GM23248 (cell line): ENCODE measurements at places on chromosomes 5 and 9. TPM values are rescaled to one million over a fixed set of nuclear protein-coding genes. Genes with fewer than 3 reads are reported as not detected.
A peak's percentile ranks its signal among the peaks of the same experiment; 100 is the strongest.

NRARP gene
- total RNA-seq, result 0.32 TPM in 1 of 2 replicates, not detected in the other

PLGRKT gene
- total RNA-seq, result 12.9 and 28.3 TPM in 2 replicates

TAF1L gene
- not detected in 2 replicates for total RNA-seq

BASP1 gene
- 121 and 124 TPM in 2 replicates for total RNA-seq

C5orf24 gene
- 41.2 and 41.4 TPM in 2 replicates for total RNA-seq

SPINK6 gene
- total RNA-seq, result not detected in 2 replicates

C1QTNF2 gene
- total RNA-seq, result 0.22 TPM in 1 of 2 replicates, not detected in the other

DNAH5 gene
- total RNA-seq, result 0.13 and 1.4 TPM in 2 replicates

ANKDD1B gene
- total RNA-seq, result 1.9 TPM in 1 of 2 replicates, not detected in the other

PCDHB10 gene
- total RNA-seq, result 1.3 and 2.9 TPM in 2 replicates

TSSK1B gene
- not detected in 2 replicates for total RNA-seq

PCDH12 gene
- 0.13 TPM in 1 of 2 replicates, not detected in the other for total RNA-seq

DOCK8 gene
- total RNA-seq, result not detected in 2 replicates

TPM2 gene
- 1,596 and 1,625 TPM in 2 replicates for total RNA-seq

- DNase-seq, result peak; percentile 88
Observed at GRCh38 chr9:33129886-33130881, 37.0 kb downstream of the B4GALT1 start.

- peak; percentile 73 for DNase-seq
Observed at GRCh38 chr5:963673-964531, 44.7 kb upstream of the NKD2 start.

DNA sequence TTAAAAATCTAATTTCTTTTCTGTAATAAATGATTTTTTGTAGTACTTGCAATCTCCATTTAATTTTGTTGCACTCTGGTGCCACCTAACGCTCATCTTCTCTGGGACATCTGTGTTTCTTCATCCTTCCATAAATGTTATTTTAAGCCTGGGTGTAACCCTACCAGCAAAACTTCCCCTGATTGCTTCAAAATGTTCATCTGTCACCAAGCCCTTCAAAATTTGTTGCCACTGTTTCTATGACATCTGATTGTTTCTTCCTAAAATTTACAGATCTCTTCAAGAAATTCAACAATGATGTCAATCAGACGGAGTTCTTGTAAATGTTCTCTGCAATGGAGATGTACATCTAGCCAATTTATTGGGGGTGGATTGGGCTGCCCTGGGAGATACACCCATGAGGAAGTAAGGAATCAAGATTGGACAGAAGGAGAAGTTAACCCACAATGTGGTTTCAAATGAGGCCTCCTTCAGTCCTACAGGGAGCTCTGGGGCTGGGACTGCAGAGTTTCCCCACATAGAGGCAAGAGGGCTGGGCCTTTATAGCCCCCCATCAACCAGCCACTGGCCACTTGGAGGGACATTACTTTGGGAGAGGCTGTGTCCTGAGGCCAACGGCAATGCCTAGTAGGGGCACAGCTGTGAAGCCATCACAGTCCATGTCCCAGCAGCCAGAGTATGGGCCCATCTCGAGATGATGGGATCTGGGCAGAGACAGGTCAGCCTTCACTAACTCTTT lies 23.3 kb downstream of the MCTP1 start:
- peak; percentile 58 for DNase-seq

DNA sequence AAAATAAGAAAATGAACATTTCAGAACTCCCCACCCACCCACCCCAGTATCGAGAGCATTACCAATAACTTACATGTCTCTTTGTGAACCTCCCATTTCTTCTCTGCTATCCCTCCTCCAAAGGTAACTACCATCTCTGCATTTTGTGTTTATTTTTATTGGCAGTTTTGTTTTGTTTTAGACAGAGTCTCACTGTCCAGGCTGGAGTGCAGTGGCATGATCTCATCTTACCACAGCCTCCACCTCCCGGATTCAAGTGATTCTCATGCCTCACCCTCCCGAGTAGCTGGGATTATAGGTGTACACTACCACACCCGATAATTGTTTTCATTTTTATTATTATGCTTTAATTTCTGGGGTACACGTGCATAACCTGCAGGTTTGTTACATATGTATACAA lies 21.7 kb upstream of the GLIS3 start:
- no peak for DNase-seq

DNA sequence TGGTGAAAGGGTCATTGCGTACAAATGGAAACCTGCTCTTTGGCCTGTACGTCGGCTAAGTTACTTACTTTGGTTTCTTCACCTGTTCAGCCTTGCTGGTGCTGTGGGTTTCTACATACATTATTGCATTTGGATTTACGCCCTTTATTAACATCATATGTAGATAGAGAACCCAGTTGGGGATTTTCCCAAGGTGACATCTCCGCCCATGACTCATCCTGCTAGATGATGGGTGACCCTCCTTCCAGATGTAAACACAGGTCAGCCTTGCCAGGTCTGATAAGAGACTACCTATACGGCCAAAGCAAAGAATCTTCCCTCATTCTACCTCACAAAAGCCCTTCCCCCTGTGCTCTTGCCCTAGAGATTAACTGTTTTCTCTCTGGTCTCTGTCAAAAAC lies 360.9 kb downstream of the KDM4C start:
- DNase-seq, result no peak

DNA sequence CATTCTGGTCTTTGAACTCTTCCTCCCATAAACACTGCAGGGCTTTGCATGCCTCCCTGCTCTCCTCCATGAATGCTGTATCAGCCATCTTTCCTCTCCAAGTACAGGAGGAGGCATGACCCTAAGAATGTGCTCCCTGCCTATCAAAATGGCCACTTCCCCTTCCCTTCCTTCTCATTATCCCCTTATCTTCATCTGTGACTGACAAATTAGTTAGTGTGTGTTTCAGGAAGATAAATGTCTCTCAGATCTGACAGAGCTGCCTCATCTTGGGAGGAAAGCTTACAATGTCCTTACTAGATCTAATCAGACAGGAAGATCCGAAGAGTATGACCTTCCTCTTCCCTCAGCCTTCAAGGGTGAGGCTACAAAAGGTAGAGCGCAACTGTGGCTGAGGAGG lies 46.2 kb downstream of the TLR4 start:
- no peak for DNase-seq

- DNase-seq, result no peak
Observed at GRCh38 chr5:4627131-4627530, 513.0 kb upstream of the ADAMTS16 start.

- no peak for DNase-seq
Observed at GRCh38 chr5:5285906-5286305, 136.6 kb upstream of the ICE1 start.

- no peak for DNase-seq
Observed at GRCh38 chr9:137455359-137455991, 3.7 kb downstream of the NSMF start.

- no peak for DNase-seq
Observed at GRCh38 chr9:17571825-17572224, 7.0 kb upstream of the SH3GL2 start.

DNA sequence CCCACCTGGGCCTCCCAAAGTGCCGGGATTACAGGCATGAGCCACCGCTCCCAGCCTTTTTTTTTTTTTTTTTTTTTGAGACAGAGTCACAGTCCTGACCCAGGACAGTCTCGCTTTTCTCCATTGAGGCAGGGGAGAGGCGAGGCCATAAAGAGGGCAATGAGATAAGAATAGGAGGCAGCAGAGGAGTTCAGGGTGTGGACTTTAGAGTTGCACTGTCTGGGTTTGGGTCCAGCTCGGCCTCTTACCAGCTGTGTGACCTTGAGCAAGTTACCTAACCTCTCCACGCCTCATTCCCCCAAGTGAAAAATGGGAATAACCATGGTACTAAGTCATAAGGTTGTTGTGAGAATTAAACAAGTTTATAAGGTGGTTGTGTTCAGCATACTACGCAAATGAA lies 24.6 kb upstream of the ANKH start:
- DNase-seq, result no peak

DNA sequence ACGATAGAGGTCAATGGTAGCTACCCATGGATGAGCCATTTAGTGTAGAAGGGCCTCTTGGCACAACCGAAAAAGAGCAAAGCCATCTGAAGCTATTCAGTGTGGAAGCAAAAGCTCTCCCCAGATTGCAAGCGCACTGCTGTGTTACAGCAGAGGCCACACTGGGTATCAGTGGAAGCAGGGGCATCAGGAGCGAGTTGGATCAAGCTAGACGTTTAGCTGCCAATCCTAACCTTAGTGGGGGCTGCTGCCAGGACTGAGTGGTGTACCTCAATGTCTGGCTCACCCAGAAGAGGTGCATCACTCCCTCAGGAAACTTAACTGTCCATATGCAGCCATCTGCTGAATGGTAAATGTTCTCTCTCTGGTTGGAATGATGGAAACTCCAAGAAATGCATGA lies 44.5 kb downstream of the RAPGEF1 start:
- no peak for DNase-seq

- DNase-seq, result no peak
Observed at GRCh38 chr5:122775550-122776542, 966 bp downstream of the SNX2 start.

DNA sequence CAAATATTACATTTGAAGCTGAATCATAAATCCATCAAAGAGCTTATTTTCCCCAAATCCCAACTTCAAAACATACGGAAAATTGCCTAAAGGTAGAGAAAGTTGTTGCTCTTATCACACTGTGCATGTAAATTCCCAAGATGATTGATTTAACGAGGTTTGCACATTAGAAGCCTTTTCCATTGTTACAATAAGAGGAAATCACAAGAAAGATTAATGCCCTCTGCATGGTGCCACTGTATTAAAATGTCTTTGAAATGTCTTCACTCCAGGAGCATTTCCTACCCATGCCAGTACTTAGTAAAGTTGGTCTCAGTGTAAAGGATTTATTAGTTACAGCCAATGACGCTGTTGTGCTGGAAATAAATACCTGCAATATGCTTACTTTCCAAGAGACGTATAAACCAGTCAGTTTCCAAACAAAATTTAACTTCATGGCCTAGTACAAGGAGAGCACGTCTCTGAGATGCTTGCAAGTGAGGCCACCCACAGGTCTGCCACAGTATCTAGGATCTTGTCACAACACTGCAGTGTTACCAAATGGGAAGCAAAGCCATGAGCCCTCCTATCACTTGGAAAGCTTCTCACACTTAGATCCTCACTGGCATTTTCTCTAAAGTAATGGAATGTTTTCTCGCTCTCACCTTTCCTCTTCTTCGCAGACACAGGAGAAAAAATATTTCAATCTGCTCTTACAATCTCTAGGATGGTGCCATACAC lies 112.4 kb downstream of the CETN3 start:
- no peak for DNase-seq

- DNase-seq, result peak; percentile 53
Observed at GRCh38 chr9:6413365-6414246, 607 bp downstream of the UHRF2 start.

GRCh38 chr5:95822043-95822541 lies 434 bp downstream of the GLRX start:
- DNase-seq, result peak; percentile 84

GRCh38 chr9:91047993-91048607 lies 246.5 kb downstream of the SYK start:
- peak; percentile 90 for DNase-seq

DNA sequence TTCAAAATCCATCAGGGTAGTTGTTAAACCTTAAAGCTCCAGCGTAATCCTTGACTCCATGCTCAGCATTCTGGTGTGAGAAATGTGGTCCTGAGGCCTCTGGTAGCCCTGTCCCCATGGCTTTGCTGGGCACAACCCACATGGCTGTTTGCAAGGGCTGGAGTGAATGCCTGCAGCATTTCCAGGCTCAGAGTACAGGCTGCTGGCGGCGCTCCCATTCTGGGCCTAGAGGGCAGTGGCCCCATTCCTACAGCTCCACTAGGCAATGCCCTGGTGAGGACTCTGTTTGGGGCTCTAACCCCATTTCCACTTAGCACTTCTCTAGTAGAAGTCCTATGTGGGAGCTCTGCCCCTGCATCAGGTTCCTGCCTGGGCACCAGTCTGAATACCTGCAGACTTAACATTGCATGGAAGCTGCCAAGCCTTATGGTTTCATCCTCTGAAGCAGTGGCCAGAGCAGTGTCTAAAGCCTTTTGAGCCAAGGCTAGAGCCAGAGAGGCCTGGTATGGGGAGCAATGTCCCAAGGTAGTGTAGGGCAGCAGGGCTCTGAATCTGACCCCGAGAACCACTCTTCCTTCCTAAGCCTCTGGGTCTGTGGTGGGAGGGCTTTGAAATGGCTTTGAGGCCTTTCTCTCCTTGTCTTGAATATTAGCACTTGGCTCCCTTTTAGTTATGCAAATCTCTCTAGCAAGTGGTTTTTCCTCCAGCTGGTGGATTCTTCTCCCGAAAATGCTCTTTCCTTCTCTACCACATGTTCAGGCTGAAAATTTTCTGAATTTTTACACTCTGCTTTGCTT lies 5.8 kb upstream of the ALDH1A1 start:
- no peak for DNase-seq

DNA sequence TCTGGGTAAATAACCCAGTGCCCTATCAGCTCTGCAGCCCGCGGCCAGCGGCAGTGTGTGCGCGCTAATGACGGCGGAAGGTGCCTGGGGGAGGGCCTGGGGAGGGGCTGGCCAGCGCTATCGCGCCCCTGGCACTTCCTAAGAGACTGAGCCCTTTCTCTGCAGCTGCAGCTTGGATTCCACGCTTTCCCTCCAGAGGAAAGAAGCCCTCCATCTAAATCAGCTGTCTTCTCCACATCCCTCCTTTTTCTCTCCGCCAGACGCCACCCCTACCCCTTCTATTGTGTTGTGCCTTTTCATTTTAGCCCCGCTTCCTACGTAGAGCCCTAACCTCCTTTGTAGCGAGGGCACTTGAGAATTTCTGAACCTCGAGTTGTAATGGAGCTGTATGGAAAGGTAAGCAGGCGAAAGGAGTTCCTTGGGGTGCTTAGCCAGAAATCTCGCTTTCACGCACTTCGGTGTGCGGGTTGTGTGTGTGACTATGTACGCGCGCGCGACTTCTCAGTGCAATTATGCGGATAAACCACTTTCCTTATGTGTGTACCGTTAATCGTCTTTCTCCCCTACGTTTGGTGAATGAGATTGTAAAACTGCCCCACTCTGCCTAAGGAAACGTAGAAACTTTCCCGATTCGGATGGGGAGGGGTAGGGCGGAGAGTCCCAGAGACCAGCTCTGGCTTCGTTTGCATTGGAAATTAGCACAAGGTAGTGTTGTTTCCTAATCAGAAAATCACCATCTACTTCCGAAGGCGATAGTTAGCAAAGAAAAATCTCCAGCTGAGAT lies 664 bp upstream of the RAB3C start:
- peak; percentile 8 for DNase-seq

- no peak for DNase-seq
Observed at GRCh38 chr5:170769246-170769645, 14.3 kb upstream of the GABRP start.

- no peak for DNase-seq
Observed at GRCh38 chr5:89883967-89884366, 525.6 kb downstream of the CETN3 start.
